ENCODE measurements at places on chromosomes 3 and 15.

- peak; percentile 43 for DNase-seq
These were observed 65.5 kb upstream of the NR2F2 start for GRCh38 chr15:96264801-96265515.

- DNase-seq, result no peak
These were observed 124.9 kb downstream of the PTPRG start for GRCh38 chr3:61686228-61686648.

DNA sequence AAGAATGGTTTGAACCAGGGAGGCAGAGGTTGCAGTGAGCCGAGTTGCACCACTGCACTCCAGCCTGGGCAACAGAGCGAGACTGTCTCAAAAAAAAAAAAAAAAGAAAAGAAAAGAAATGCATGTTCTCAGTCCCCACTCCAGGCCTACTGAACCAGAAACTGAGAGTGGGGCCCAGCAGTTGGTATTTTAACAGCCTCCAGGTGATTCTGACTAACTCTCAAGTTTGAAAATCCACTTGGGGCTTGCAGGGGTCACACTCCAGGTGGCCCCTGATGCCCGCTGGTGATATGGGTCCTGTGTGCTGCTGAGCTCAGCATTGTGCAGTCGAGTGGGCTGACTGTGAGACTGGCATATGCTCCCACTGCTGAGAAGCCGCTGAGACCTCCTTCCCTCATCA, 133.7 kb upstream of the C2CD4B start:
- no peak for DNase-seq

DNA sequence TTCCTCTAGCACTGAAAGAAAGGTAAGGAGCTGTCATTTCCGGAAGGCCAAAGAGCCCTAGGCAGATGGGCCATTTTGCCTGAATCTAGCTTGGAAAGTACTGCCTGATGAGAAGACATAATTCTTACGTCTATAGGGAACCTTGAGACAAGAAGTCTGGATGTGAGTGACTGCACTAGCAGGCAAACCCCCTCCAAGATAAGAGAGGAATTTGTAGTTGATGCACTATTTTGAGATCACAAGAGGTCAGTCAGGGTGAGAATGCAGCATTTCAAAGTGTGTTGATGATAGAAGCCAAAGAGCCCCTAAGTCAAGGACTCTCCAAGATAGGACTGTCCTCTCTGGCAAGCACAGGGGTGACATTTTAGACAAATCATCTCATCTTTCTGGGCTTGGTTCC, 99.2 kb downstream of the HES1 start:
- peak; percentile 62 for DNase-seq

- no peak for DNase-seq
These were observed 220.1 kb downstream of the BCHE start for GRCh38 chr3:165617134-165617533.

DNA sequence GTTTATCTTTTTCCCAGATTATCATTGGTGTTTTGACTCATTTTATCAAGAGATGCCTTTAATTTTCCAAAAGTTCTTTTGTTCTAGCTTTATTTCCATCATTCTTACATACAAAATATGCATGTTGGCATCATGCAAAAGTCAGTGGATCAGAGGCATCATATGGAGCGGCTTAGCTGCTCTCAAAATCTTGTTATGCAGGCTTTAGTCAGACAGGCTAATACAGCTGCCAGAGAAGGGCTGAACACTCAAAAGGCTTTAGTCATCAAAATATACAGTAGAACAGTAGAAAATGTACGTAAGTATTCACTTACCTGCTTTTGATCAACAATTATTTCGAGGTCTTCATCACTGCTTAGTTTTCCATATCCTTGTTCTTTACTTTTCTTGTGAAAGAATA, 65.5 kb downstream of the PEX5L start:
- no peak for DNase-seq

DNA sequence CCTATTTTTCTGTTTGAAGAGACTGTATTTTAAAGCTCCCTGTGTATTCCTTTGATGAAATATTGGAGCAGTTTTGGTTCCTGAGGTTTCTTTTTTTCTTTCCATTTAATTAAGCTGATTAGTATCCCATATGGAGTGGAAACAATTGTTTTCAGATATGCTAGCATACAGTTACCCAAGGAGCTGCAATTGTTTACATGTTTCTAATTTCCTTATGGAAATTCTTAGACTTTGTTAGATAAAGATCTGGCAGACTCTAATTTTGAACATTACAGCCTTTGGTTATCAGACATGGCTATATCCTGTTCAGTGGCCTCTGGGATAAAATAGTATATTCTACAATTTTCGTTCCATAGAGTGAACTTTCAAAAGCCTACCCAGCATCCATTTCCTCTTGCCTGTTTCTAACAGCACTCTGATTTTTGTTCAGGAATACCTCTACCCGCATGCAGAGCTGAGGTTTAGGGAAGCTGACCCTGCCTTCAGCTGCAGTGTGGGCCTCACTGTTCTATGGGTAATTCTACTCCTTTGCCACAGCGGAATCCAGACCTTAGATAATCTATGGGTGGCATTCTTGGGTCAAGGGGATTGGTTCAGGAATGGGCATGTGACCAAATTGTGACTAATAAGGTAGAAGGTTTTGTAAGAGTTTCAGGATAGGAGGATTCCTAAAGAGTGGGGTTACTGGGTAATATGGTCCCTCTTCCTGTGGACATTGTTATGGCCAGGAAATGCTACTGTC, 161.1 kb upstream of the ANKRD28 start:
- DNase-seq, result no peak

GRCh38 chr15:99282586-99282985, 31.3 kb downstream of the LRRC28 start:
- no peak for DNase-seq

GRCh38 chr3:55446850-55447249, 40.3 kb downstream of the WNT5A start:
- DNase-seq, result no peak

DNA sequence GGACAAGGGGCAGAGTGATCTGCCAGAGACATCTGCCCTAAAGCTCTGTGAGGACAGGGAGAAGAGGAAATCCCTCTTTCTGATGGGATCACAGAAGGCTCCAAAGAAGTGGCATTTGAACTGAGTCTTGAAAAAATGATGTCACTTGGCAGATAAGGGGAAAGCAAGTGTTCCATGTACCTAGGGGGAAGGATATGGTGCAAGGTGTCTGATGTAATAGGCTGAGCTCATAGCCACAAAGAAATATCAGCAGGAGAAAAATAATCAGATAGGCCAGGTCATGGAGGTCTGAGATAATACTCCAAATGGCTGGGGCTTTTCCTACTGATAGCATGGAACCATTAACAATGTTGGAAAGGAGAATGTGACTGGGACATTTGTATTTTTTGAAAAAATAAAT, 468.4 kb upstream of the MDFIC2 start:
- no peak for DNase-seq

GRCh38 chr15:59217876-59218498, 11.3 kb downstream of the LDHAL6B start:
- no peak for DNase-seq

GRCh38 chr15:77572186-77572585, 60.5 kb downstream of the LINGO1 start:
- DNase-seq, result no peak

DNA sequence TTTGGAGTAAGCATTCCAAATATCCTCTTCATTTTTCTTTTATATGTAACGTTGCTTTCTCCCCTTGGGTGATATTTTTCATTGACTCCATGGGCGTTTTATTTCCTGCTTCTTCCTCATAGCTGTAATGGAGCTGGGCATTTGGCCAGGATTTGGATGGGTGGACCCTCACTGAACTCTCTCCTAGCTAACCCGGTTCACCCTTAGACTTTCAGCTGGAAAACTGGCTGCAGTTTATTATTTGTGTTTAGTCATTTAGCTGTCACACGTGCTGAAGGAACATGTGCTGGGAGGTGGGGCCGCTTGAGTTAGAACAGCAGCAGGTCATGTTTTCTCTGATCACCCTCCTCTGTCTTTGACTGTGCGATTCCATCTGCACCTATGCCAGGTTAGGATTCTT, 407.6 kb downstream of the ZIC1 start:
- no peak for DNase-seq

- DNase-seq, result no peak
These were observed 234.2 kb downstream of the GRM7 start for GRCh38 chr3:7095116-7095515.

- DNase-seq, result no peak
These were observed 63.9 kb downstream of the ETV5 start for GRCh38 chr3:186044968-186045367.

- no peak for DNase-seq
These were observed 5.6 kb downstream of the LINGO1 start for GRCh38 chr15:77627067-77627466.

- no peak for DNase-seq
These were observed 749.6 kb downstream of the AGBL1 start for GRCh38 chr15:86829245-86829644.

DNA sequence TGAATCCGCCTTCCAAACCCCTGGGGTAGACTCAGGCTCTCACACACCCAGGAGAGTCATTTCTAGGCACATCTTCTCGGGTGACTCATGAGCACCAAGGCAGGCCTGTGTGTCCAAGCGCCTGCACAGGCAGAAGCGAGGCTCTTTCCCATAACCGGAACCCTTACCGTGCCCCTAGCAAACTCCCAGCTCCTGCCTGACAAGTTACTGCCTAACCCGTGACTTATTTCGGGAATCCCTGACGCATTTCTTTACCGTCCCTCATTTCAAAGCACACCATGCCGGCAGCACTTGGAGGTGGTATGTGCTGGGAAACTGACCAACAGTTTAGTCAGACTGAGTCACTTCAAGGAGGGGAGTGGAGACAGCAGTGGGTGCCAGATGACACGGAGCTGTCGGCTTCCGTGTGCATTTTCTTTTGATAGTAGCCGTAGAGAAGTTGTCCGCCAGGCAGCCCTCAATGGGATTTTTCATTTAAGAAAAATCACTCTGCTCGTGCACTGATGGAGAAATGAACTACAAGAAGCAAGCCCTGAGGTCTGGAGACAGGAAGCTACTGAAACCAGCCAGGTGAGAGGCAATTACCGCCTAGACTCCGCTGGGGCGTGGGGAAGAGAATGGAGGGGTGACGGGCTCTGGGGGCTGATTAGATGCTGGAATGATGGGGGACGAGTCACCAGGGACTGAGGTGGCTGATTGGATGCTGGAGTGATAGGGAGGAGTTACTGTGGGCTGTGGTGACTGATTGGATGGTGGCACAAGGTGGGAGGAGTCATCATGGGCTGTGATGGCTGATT, 17.3 kb upstream of the HRH1 start:
- DNase-seq, result peak; percentile 79

DNA sequence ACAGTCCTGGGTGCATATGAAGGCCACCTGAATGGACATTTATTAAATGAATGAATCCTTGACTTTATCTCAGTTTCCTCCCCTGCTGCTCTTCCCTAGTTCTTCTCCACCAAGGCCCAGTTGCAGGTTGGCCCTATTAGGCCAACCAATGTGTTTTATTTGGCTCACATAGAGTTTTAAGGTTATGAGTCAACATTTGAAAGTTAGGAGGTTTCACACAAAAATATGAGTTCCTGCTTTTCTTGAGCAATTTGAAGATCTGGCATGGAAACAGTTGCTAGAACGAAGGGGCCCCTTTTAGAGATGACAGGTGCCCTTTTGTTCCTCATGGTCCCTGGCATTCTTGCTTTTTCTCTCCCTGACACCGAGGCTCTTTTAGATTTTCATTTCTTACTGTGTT, 83.0 kb upstream of the PDZRN3 start:
- DNase-seq, result no peak

DNA sequence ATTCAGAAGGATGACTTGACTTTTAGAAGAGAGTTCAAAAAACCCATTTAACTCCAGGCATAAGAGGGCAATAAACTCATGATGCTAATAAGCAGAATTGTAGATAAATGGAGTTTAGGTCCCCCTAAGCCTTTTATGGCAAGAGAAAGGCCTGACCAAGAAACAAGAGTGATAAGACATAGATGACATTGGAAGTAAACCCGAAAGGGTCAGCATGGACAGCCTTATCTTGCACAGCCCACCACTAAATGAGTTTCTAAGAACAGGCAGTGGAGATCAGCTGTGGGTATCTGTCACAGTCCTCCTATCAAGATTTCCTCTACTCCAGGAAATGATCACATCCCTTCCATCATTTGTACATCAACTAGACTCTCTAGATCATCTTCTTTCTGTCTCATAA, 457.9 kb upstream of the ADAMTS9 start:
- DNase-seq, result no peak

DNA sequence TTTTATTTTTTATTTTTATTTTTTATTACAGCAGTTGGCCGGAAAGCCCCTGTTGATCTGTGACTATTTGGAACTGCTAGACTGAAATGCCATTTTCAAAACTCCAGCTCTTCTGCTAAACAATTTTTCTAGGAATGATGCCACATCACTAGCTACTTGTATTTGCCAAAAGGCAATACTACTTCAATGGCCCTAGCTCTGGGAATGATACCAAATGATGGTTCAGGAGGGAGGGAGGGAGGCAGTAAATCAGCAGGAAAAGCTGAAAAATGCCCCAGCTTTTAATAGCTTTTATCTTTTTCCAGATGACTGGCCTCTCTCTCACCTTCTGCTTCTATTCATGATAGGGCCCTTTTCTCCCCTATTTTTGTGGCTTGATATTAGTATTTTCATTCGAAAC, 2.6 kb upstream of the CHL1 start:
- no peak for DNase-seq

- DNase-seq, result no peak
These were observed 53.6 kb downstream of the SUMF1 start for GRCh38 chr3:4413467-4413866.

DNA sequence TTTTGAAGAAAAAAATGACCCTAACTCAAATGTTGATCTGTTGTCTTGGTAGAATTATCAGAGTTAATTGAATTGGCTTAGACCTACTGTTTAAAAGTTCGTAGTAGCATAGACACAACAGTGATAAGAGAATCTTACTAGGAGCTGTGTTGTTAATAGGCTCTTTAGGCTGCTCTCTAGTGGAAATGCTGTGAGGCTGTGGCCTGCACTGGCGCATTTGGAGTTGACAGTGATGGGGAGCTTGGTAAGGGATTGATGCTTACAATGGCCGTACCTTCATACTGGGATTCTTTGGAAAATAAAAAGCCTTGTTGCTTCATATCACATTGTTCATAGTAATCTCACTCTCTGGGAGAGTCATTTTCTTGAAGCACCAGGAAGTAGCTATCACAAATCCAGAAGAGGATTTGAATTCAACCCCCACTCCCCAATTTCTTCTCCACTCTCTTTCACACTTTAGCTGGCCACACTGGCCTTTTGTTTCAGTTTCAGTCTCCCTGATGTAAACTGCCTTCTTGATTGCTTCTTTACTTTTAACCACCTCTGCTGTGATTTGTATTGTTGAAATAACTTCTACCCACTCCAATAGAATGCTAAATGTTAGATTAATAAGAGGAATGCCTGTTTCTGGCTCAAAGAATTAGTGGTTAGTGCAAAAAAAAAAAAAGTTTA, 56.6 kb downstream of the CEP63 start:
- no peak for DNase-seq
